Vagina (tissue), 2 donors: ENCODE measurements at places on chromosomes 2 and 18.

DNA sequence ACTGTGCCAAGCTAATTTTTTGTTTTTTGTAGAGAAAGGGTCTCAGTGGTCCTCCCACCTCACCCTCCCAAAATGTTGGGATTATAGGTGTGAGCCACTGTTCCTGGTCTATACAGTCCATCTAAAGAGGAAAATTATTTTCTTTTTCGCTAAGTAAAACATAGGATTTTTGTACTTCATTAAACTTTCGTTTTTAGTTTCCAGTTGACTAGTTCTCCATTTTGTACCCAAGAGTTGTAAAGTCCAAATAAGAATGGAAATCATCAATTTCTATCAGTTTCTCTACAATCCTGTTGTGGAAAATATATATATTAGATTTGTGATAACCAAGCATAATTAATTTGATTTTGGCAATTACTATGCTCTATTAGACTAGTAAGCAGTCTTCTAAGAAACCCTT, 156.4 kb downstream of the BABAM2 start:
- H3K36me3 ChIP-seq = no peaks in the 10 kb centered on the region
- no peak overlapping the region for H3K4me3 ChIP-seq
- H3K27me3 ChIP-seq = no peaks in the 10 kb centered on the region
- peak overlapping the region; percentile 42 for H3K27ac ChIP-seq

- DNase-seq = no peak
- no peaks in the 10 kb centered on the region for H3K27me3 ChIP-seq
- no peak overlapping the region for H3K27ac ChIP-seq
- no peaks in the 10 kb centered on the region for H3K36me3 ChIP-seq
These were observed 119.5 kb upstream of the LMAN1 start for GRCh38 chr18:59478591-59478990.

DNA sequence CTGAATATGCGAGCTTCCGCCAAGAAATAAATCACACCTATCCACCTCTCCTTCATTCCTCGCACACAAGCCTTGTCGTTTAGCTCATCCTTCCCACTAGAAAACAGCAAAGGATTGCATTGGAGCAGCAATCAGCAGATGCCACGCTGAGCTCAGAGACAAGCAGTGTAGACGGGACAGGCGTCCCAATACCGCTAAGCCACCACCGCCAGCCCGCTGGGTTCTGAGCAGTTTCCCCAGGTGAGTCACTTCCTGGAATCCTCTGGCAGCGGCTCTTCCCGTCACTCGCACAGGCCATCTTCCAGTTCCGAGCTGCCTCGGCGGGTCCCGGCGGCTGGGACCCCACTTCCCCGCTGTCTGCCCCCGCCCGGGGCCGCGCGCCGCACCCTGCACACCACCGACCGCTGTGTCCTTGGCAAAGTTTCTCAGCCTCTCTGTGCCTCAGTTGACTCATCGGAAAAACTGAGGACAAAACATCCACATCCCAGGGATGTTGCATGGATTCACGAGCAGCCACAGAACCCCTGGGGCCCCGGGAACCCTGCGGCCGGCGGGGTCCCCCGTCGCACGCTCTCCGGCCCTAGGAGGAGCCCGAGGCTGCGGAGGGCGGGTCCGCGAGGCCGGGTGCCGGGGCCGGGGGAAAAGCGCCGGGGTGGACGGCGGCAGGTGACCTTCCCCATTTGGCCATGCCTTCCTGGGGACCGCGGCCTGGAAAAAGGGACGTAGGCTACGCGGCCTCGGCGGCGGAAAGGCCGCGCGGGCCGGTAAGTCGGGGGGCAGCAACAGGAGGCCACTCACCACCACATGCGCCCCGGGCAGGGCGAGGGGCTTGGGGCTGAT, 573 bp downstream of the KDSR start:
- no peaks in the 10 kb centered on the region for H3K27me3 ChIP-seq
- peaks cover 32% of the 10 kb centered on the region for H3K4me1 ChIP-seq
- DNase-seq = no peak
- peak overlapping the region; percentile 89 for H3K4me3 ChIP-seq
- H3K27ac ChIP-seq = peak overlapping the region; percentile 97
- no peaks in the 10 kb centered on the region for H3K36me3 ChIP-seq

DNA sequence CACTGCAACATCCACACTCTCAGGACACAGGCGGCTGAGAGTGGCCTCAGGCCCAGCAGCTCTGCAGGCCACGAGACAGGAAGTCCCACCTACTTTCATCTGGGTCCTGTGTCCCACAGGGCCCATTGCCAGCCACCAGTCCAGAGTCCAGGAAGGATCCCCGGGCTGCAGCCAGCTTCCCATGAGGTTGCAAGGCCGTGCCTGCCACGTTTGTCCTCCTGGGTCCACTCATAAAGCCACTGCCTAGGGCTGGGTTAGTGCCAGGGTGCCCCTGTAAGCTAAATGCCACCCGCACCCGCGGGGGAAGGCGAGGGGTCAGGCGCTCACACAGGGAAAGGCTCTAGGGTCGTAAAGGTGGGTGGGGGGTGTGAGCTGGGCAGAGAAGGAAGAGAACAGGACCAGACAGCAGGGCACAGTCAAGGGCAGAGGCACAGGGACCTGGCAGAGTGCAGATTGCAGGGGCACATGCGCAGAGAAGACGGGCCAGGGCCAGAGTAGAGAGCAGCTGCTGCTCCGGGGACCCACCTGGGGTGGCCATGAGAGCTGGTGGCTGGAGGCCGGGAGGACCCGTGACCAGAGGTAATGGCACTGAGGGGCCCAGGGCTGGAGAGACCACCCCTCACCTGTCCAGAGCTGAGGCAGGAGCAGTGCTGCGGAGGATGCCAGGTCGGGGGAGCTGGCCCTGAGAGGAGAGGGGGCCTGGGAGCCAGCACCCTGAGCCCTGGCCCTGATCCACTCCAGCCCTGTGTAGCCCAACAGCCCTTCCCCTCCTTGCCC, 8.0 kb downstream of the AGXT start:
- H3K27me3 ChIP-seq = no peaks in the 10 kb centered on the region
- no peak for DNase-seq
- no peaks in the 10 kb centered on the region for H3K4me1 ChIP-seq
- H3K4me3 ChIP-seq = no peak overlapping the region
- no peak overlapping the region for H3K27ac ChIP-seq

DNA sequence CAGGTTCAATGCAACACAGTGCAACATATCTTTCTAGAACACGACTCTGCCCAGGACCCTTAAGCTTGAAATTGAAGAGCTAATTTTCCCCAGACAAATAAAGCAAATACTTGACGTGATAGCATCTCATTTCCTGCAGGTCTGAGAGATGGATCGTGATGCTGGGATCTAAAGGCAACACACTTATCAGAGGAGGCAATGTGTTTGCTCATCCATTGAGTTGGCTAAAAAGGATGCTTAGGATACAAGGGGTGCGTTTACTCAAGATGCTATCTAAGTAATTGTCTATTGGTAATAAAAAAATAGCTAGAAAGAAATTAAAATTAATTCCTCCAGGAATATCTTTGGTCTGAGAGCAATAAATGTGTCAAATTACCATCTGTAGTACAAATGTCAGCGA, 129.0 kb downstream of the SOCS6 start:
- no peak for DNase-seq
- peaks cover 24% of the 10 kb centered on the region for H3K4me1 ChIP-seq
- H3K27ac ChIP-seq = no peak overlapping the region
- H3K27me3 ChIP-seq = no peaks in the 10 kb centered on the region
- H3K36me3 ChIP-seq = no peaks in the 10 kb centered on the region

GRCh38 chr2:15625344-15626036, 33.8 kb downstream of the DDX1 start:
- H3K4me1 ChIP-seq = no peaks in the 10 kb centered on the region
- no peak overlapping the region for H3K4me3 ChIP-seq
- no peaks in the 10 kb centered on the region for H3K27me3 ChIP-seq
- H3K36me3 ChIP-seq = no peaks in the 10 kb centered on the region
- no peak for DNase-seq
- H3K27ac ChIP-seq = no peak overlapping the region

GRCh38 chr2:54949431-54949830, 100.8 kb downstream of the RTN4 start:
- no peak overlapping the region for H3K27ac ChIP-seq
- no peak overlapping the region for H3K4me3 ChIP-seq
- H3K36me3 ChIP-seq = no peaks in the 10 kb centered on the region
- peaks cover 47% of the 10 kb centered on the region for H3K4me1 ChIP-seq
- no peaks in the 10 kb centered on the region for H3K27me3 ChIP-seq

DNA sequence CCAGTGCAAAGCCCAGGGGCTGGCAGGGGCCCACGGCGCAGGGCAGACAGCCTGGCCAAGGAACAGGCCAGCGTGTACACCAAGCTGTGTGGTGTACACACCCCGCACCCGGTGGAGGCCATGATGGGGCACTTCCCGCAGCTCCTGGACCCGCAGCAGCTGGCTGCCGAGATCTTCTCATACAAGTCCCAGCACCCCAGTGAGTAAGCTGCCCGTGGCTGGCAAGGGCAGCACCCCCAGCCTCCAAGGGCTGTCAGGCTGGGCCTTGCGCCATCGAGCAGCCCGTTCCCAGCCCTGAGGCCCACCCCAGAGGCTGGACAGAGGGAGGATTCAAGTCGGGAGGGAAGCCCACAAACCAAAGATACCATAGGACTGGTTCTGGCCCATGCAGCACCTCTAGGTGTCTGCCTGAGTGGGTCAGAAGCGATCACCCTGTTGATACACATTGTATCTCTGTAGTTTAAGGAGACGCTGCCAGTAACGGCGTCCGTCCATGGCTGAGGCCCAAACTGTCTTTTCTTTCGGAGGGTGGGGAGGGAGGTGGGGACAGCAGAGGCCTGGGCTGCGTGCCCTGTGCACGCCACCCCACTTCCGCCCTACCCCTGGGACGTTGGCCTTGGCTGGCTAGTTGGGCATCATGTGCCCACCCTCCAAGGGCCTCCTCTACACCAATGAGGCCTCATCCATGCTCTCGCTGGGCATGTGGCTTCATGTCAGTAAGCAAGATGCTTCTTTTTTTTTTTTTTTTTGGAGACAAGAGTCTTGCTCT, 16.8 kb upstream of the MTERF4 start:
- H3K36me3 ChIP-seq = no peaks in the 10 kb centered on the region
- no peak overlapping the region for H3K27ac ChIP-seq
- H3K4me3 ChIP-seq = no peak overlapping the region
- no peaks in the 10 kb centered on the region for H3K27me3 ChIP-seq
- no peak for DNase-seq

DNA sequence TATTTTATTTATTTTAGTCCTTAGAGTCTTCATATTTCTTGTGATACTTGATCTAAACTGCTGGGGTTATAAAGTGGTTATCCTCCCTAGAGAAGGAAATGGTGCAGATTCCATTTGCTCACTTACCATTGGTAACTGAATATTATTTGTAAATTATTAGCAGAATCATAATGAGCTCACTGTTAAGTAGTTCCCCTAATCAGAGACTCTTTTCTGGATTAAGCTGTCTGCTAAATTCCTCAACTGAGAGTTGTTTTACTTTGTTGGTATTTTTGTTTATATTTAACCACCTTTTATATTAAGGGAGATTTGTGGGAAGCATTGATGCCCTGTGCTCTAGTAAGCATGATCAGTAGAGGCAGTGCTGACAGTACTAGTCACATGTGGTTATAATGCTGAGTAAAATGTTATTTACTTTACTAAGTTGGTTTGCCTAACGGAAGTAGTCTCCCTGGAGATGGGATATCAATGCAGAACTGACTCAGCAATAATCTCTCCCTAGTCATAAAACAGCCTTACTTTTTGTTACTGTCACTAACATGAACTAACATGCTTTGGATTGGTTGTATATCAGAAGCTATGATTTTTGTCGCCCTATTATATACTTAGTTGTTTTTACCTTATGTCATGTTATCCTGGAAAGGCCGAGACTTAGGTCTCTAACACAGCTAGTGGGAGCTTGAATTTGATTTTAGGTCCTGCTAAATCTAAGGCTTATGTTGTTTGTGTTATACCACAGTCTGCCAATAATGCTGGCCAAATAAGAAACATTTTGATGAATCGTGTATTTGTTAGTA, 166.7 kb downstream of the MCFD2 start:
- no peaks in the 10 kb centered on the region for H3K36me3 ChIP-seq
- no peak for DNase-seq
- no peaks in the 10 kb centered on the region for H3K27me3 ChIP-seq
- peaks cover 49% of the 10 kb centered on the region for H3K4me1 ChIP-seq

DNA sequence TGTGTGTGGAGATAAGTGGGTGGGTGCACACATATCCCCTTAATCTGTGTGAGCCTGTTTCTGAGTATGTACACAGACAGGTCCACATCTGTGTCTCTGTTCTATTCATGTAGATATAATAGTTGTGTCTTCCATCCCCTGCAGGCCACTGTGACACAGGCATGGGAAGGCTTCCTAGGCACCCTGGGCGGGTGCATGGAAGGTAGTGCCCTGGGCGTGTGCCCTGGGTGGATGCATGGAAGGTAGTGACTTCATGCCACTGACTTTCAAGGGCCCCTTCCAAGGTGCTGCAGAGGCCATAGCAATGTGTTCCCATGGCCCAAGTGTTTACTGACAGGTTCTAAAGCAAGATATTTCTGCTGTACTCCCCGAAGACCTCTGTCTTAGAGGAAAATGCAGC, 462.5 kb upstream of the HS6ST1 start:
- no peaks in the 10 kb centered on the region for H3K27me3 ChIP-seq
- H3K36me3 ChIP-seq = no peaks in the 10 kb centered on the region
- DNase-seq = peak; percentile 22
- H3K4me3 ChIP-seq = no peak overlapping the region
- no peak overlapping the region for H3K27ac ChIP-seq

GRCh38 chr2:150601280-150602038, 114.0 kb upstream of the RND3 start:
- no peaks in the 10 kb centered on the region for H3K4me1 ChIP-seq
- H3K4me3 ChIP-seq = no peak overlapping the region
- no peaks in the 10 kb centered on the region for H3K36me3 ChIP-seq
- no peak for DNase-seq
- no peaks in the 10 kb centered on the region for H3K27me3 ChIP-seq

DNA sequence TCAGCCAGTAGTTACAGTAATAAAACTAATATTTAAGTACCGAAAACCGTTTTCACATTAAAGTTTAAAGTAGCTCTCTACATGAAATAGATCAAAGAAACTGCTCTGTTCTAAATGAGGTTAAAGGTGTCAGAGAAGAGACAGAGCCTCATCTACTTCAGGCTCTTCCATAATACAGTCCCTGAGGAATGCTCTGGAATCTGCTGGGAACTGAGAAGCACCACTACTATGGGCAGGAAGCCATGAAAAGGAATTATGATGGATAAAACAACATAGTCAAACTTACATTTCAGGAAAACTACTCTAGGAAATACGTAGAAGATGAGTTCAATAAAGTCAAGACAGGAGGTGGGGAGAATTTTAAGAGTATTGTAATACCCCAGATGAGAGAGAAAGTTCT, 60.0 kb downstream of the ROCK1 start:
- H3K27ac ChIP-seq = no peak overlapping the region
- H3K27me3 ChIP-seq = no peaks in the 10 kb centered on the region
- H3K36me3 ChIP-seq = no peaks in the 10 kb centered on the region
- H3K4me1 ChIP-seq = peaks cover 39% of the 10 kb centered on the region
- no peak overlapping the region for H3K4me3 ChIP-seq

GRCh38 chr2:51220080-51220479, 188.1 kb upstream of the NRXN1 start:
- no peak overlapping the region for H3K4me3 ChIP-seq
- H3K4me1 ChIP-seq = no peaks in the 10 kb centered on the region
- H3K27me3 ChIP-seq = no peaks in the 10 kb centered on the region
- no peaks in the 10 kb centered on the region for H3K36me3 ChIP-seq
- H3K27ac ChIP-seq = no peak overlapping the region
- no peak for DNase-seq

DNA sequence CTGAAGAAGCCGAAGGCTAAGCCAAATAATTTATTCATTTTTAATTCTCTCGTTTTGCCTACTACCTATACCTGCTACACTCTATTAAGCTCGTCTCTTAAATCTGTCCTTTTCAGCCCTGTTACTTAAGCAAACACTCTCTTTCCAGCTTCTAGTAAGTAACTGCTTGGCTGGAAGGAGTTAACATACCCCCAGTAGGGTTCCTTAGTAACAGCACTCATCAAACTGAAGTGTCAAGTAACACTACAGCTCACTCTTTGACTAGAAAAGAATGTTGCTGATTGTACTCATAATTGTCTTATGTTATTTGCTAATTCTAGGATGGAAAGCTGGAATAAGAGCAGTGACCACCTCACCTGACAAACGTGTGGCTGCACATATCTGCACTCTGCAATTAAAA, 120.0 kb upstream of the SCN7A start:
- DNase-seq = no peak
- H3K27ac ChIP-seq = no peak overlapping the region
